NT2/D1 (cell line): ENCODE measurements at places on chromosomes 6 and 20.

GRCh38 chr20:46894971-46895905 is 595 bp downstream of the EYA2 start:
- peak; percentile 25 for DNase-seq

GRCh38 chr6:125361868-125362267 is 60.1 kb upstream of the HDDC2 start:
- no peak for DNase-seq

DNA sequence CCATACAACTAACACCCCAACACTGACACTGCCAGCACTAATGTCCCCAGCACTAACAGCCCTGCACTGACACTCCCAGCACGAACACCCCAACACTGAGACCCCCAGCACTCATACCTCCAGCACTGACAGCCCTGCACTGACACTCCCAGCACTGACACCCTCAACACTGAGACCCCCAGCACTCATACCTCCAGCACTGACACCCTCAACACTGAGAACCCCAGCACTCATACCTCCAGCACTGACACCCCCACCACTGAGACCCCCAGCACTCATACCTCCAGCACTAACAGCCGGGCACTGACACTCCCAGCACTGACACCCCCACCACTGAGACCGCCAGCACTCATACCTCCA is 57.2 kb downstream of the ERMARD start:
- no peak for DNase-seq

DNA sequence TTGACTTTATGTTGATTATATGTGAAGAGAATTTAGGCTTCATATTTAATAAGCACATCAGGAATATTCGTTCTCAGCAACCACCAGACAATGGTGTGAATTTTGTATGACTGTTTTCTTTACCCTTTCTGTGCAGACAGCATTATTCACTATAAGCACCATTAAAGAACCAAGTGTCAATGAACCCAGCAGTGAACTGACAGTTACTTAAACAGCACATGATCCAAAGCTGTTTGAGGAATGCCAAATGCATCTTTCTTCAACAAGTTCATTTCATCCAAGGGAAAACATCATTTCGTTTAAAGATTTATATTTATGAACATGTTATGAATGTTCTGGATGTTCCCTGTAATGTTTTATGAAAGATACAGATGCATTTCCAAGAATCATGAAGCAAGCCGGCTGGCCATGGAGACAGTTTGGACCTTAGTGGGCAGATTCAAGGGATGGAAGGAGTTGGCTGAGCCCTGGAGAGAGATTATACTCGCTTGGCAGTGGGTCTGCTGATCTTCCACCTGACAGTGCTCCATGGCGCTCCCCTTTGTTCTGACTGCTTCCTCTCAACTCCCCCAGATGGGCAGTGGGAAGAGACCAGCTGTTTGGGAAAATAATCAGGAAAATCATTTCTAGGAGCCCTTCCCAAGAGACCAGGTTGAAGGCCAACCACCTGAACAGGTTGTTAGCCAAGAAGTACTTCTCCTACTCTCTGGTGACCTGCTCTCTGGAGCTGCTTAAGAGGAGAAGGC is 326.0 kb upstream of the RSPO3 start:
- DNase-seq = no peak

DNA sequence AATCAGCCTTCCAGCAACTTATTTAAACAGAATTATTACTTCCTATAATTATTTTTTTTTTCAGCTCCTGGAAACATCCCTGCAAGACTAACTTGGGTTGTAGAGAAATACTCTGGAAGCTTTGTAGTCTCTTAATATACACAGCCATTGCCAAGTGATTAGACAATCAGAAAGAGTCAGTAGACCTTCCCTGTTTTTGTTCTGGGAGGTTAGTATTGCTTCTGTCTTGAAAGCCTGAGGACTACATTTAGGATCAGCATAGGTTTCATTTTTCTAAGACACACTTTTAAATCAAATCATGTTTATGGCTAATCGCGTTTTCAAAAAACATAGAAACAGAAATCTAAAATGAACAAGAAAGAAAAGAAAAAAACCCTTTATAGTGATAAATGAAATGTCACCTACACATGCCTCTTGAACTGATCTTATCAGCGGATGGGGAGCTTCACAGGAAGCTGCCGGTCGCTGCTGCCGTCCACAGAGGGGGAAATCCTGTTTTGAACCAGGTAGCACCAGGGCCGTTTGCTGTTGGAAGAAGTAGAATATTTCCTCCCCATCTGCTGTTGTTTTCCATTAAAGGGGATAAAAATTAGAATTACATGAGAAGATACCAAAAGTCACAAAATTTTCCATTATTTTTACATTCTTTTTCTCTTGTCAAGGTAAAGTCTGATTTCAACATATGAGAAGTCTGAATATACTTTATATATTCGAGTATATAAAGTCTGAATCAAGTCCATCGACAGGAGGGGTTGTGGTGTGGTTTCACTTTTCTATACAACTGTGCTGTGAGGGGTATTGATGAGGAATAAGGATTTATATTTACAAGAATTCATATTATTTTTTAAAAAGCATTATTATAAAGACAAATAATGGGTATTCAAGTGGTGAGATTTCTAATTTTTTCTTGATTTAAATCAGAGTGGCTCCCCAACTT is 94.6 kb downstream of the ARMC2 start:
- no peak for DNase-seq

DNA sequence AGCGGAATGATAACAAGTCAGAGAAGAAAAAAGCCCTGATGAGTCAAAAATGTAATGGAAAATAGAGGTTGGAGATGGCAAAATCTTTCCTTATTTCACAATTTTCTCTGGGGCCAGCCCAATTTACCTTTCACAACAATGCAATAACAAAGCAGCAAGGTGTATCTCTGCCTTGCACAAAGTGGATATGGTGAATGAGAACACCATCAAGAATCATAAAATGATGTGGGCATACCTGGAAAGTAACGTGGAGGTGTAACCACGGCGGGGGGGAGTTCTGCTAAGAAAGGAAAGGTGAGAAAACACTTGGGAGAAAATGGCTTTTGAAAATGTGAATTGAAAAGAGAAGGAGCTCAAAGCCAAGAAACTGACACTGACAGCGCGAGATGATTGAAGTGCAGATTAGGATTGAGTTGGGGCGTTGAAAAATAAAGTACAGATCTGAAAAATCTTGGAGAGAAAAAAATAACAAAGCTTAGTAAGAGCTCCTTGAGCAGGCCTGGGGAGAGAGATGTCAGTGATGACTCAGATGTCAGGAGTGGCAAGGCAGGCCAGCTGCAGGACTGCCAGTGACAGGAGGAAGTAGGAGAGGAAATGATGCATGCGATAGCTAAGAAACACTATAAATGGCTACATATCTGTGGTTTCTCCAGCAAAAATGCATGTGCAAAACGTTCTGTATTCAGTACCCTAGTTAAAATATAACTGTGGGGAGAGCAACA is 26.2 kb downstream of the ARHGAP18 start:
- peak; percentile 8 for DNase-seq

GRCh38 chr6:140043762-140044378 is 669.4 kb upstream of the CITED2 start:
- DNase-seq = no peak

DNA sequence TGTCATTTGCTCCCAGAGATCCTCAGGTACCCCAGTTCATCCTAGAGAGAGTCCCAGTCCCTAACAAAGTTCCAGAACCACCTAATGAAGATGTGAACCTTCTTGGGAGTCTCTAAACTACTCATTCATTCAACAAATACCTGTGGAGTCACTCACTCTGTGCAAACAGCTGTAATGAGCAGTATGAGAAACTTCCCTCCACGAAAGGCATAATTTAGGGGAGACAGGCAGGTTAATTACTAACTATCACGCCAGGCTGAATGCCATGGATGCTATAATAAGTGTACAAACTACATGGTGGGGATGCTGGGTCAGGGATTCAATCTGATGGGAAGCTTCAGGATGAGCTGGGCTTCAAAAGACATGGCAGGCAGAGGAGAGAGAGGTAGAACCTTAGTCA is 70.1 kb upstream of the AFDN start:
- DNase-seq = no peak

GRCh38 chr6:45084257-45084656 is 243.9 kb upstream of the RUNX2 start:
- DNase-seq = no peak

- peak; percentile 95 for DNase-seq
These were observed at the start of gene NCOA5 for GRCh38 chr20:46089417-46090388. Gene NCOA5 (minus strand): TSS chr20:46089962. CDS start chr20:46079424, 10,538 bp downstream.

DNA sequence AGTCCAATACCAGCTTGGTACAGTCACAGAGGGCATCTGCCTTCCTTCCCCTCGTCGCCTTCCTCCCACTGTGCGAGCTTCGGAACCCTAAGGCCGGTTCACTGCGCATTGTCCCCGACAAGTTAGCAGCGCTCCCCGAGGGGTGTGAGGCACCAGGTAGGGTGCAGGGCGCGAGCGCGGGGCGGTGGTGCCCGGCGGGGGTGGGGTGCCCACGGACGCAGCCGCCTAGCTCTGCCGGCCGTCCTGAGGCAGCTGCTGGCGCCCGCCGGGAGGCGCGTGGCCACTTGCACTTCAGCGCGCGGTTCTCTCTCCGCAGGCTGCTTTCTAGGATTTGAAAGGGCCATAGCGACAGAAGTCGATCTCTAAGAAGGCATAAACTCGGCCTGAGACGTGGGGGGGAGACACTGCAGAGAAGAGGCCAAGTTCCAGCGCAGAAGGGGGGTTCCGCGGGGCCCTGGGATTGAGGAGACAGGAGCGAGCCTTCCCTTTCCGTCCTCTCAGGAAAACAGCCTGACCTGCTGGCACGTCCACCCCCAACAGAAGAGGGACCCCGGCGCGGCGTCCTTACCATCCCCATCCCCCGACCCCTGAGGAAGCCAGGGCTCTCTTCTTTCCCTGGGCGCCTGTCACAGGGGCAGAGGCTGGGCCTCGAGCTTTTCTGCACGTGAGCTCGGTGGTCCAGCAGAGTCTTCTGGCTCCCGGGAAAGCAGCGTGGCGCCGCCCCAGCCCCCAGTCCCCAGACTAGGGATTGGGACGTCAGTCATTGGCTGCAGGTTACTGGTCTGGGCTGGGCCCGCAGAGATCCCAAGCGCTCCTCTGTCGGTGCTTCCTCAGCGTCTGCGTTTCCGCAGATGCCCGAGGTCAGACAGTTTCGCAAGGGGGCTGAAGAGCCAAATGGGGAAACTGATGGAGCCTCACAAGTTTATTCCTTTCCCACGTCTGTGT is 15.6 kb upstream of the PRDM13 start:
- no peak for DNase-seq

- no peak for DNase-seq
These were observed 168.5 kb upstream of the ATXN1 start for GRCh38 chr6:16929809-16930208.

GRCh38 chr6:41700463-41701347 is 34.7 kb downstream of the TFEB start:
- DNase-seq = no peak

GRCh38 chr6:3208775-3209113 is 18.7 kb downstream of the TUBB2B start:
- DNase-seq = no peak

GRCh38 chr20:1997483-1998192 is 3.8 kb upstream of the PDYN start:
- no peak for DNase-seq

DNA sequence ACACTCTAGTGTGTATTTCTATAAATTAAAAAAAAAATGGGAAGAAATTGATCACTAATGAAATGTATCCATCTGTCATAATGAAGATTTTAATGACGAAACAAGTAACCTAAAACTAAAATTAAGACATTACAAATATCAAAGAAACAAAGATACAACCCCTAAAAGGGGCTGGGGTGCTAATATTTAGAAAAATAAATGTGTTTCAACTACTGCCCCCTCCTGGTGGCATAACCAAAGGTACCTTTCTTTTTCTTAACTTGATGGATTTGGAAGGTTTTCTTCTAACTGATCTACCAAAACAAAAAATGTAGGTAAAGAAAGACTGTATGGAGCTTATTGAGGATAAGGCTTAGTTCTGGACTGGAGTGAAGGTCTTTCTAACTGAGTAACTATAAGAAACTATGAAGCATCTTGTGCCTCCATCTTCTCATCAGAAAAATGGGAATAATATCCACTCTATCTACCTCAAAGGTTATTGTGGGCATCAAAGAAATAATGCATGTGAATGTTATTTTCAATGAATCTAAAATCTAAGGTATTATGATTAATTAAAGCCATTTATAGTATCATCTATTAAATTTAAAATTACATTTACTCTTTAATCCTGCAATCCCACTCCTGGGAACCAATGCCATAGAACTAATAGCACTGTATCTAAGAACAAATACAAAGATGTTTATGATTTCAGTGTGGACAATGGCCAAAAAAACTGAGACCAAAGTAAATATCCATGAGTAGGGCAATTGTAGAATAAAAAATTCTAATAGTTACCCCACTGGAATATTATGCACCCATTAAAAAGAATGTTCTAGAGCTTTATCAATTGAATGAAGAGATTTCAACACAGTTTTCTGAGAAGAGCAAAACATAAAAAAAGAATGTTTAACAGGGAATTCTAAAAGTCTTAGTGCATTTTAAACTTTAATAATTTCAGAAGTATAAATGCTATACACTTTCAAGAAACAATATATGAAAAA is 117.2 kb downstream of the BACH2 start:
- no peak for DNase-seq

GRCh38 chr6:2556761-2557160 is 194.0 kb downstream of the MYLK4 start:
- DNase-seq = no peak

- no peak for DNase-seq
These were observed 19.5 kb upstream of the RALGAPA2 start for GRCh38 chr20:20731945-20732296.

DNA sequence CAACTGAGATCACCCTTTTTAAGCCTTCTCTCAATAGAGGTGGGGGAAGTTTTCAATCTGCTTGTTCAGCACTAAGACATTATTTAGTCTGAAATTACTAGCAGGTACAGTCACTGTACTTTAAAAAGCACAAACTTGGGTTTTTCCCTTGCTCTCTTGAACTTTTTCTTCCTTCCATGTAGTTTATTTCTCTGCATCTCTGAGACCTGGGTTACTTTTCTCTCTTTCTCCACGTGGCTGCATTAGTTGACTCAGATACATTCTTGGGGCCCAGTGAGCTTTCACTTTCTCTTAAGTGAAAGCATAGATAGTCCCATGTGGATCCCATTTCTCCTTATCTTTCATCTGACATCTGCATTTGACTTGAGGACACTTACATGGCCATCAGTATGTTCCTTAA is 433.9 kb upstream of the MAP3K7 start:
- no peak for DNase-seq

DNA sequence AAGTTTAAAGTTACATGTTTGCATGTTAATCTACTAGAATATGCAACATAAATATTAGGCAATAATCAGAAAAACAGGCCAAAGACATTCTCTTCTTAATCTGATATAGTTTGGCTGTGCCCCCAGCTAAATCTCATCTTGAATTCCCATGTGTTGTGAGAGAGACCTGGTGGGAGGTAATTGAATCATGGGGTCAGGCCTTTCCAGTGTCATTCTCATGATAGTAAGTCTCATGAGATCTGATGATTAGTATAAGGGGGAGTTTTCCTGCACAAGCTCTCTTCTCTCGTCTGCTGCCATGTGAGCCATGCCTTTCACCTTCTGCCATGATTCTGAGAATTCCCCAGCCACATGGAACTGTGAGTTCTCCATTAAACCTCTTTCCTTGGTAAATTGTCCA is 1241.7 kb upstream of the ADGRB3 start:
- no peak for DNase-seq

- no peak for DNase-seq
These were observed 82.9 kb upstream of the MLN start for GRCh38 chr6:33886673-33887144.

GRCh38 chr6:46526607-46527006 is 35.4 kb upstream of the RCAN2 start:
- no peak for DNase-seq

GRCh38 chr6:149846321-149846720 is 17.8 kb downstream of the LRP11 start:
- no peak for DNase-seq
